ENCODE measurements at places on chromosomes 2 and 18.
A peak's percentile ranks its signal among the peaks of the same experiment; 100 is the strongest.

GRCh38 chr2:204116159-204116792 is 179.7 kb downstream of the ICOS start:
- DNase-seq: no peak

DNA sequence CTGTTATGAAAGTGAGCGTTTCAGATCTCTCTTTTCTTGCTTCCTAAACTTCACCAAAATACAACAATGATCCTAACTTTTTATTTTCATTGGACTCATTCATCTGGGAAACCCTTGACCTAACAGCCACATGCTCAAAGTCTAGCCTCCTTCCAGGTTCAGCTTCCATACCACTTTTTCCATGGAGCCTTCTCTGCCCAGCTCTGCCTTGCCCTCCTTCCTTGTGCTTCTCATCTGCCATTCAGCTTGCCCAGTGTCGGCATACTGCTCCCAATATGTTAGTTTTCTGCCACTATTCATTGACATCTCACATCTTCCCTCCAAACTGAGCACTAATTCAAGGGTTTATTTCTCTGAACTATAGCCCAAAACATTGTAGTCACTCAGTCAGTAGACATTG is 214.7 kb downstream of the RAD51AP2 start:
- DNase-seq: no peak

DNA sequence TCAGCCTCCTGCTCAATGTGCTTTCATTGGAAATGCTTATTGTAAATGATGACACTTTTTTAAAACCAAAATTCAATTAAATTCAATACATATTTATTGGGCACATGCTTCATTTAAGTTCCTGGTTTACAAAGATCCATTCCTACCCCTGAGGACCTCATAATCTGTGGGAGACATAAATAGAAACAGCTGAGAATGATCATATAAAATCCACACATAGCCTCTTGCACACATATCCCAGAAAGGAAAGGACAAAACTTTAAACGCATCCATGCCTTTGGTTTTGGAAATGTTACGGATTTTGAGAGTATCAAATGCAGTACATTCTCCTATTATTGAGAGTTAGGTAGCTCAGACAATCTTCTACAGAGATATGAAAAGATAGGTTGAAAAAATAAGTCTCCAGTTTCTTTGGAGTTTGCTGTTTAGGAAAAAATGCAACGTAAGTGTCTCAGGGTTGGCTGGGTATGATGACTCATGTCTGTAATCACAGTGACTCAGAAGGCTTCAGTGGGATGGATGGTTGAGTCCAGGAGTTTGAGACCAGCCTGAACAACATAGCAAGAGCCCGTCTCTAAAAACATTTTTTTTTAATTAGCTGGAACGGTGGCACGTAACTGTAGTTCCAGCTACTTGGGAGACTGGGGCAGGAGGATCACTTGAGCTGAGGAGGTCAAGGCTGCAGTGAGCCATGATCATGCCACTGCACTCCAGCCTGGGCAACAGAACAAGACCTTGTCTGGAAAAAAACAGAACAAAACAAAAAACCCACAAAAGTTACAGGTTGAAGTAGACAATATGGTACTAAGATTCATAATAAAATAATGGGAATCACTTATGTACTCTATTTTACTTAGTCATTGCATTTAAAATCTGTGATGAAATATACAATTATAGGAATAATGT is 3.9 kb upstream of the PRELID3A start:
- peak; percentile 70 for DNase-seq

DNA sequence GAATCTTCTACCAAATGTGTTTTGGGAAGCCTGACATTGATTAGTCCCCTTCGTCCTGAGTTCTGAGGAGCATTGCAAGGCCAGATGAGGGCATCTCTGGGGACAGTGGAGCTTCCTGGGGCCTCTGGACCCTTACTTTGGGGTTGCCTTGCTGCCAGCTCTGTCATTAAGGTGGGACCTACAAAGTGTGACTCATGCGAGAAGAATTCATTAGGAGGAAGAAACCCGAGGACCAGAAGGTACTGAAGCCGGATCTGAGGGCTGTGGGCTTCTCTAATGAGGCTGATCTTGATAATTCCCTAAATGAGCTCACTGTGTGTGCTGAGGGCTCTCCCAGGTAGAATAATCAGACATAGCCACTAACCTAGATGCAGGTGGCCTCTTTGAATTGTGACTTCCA is 695 bp upstream of the SCYGR2 start:
- DNase-seq: no peak

- no peak for DNase-seq
These were observed 5.9 kb downstream of the OBSL1 start for GRCh38 chr2:219565130-219566080.

DNA sequence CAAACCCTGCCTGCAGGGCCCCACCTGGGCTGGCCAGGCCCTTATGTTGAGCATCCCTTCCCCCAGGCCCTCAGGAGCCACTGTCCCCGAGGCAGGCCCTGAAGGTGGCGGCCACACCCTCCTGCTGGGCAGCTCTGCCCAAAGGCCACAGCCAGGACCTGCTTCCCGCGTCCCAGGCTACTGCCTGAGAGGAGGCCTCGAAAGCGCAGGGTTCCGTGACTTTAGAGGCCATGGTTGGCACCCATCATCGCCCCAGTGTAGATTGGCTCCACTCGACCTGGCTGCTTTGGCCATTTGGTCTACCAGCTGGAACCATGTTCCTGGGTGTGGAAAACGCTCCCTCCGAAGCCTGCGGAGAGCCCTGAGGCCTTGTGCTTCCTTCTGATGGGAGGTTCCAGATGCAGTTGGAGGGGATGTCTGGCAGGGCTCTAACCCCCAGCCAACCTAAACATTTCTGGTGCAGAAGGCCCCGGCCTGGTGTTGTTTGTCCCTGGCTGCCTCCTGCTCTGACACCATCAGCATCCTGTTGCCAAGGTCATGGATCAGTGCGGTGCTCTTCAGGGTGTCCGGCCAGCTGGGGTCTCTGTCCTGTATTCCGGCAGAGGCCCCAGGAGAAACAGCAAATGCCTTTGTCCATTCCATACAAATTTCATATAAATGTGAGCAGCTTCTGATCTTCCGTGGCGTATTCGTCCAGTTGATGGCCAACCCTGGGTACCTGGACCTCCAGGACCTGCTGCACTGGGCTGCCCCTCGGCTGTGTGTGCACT is 14.7 kb downstream of the CAPN10 start:
- no peak for DNase-seq

DNA sequence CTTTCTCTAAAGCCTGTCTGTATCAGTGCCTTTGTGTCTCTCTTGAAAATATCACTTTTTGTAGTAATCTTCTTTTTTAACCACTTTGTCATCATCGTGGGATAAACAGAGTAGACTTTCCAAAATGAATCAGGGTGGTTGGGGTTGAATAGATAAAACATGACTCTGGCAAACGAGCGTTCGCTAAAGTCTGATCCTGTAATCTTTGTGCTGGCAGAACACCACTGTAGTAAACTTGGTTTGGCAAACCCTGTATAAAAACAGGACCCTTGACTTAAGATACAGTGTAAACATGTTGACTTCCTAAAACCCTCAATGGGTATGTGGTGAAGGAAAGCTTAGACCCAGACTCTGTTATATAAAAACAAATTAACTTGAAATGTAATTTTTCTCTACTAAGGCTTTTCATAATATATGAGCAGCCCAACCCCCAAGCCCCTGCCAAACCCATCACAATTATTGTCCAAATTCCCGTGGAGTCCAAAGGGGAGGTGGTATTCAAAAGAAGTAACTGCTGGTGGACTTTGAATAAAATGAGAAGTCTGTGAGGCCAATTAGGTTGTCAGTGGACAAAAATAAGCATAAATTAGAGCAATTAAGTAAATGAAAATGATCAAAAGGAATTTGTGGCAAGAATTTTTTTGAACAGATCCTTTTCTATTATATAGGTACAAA is 52.2 kb downstream of the COLEC12 start:
- no peak for DNase-seq

GRCh38 chr18:1914489-1914888 is 656.8 kb downstream of the METTL4 start:
- DNase-seq: no peak

DNA sequence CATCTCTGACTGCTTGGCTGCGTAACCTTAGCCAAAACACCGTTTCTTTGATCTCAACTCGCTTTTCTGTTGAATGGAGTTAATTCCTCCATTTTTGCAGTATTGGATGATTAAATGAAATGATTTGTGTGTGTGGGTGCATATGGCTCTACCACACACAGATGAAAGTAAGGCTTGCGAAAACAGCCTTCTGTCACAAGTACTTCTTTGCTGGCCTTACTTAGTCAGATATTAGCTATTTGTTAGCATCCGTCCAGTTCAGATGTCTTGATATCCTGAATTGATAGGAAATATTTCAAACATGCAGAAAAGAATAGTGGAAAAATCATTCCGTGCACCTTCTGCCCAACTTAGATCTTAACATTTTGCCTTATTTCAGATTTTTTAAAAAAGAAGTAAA is 21.8 kb downstream of the NCOA1 start:
- no peak for DNase-seq

- no peak for DNase-seq
These were observed 325.4 kb upstream of the FIGN start for GRCh38 chr2:164061129-164061746.

GRCh38 chr2:121722479-121722878 is 14.2 kb downstream of the NIFK start:
- DNase-seq: peak; percentile 20

- DNase-seq: no peak
These were observed 91.4 kb downstream of the TRIB2 start for GRCh38 chr2:12807907-12808810.

DNA sequence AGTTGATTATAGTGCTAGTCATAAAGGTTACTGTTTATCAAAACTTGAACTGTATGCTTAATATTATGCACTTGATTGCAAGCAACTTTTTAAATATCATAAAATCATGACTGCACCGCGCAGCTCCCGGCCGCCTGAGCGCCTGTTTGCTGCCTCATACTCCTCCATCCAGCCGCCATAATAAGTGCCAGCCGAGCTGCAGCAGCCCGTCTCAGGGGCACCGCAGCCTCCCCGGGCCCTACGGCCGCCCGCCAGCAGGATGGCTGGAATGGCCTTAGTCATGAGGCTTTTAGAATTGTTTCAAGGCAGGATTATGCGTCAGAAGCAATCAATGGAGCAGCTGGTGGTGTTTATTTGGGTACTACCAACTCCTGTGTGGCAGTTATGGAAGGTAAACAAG is 337.2 kb downstream of the PAX3 start:
- DNase-seq: no peak

DNA sequence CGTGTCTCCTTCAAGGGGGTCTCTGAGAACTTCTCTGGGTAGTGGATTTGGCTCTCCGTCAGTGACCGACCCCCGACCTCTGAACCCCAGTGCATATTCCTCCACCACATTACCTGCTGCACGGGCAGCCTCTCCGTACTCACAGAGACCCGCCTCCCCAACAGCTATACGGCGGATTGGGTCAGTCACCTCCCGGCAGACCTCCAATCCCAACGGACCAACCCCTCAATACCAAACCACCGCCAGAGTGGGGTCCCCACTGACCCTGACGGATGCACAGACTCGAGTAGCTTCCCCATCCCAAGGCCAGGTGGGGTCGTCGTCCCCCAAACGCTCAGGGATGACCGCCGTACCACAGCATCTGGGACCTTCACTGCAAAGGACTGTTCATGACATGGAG is 168.2 kb downstream of the PKP4 start:
- no peak for DNase-seq

- no peak for DNase-seq
These were observed 20.3 kb upstream of the CYP1B1 start for GRCh38 chr2:38095996-38096861.

DNA sequence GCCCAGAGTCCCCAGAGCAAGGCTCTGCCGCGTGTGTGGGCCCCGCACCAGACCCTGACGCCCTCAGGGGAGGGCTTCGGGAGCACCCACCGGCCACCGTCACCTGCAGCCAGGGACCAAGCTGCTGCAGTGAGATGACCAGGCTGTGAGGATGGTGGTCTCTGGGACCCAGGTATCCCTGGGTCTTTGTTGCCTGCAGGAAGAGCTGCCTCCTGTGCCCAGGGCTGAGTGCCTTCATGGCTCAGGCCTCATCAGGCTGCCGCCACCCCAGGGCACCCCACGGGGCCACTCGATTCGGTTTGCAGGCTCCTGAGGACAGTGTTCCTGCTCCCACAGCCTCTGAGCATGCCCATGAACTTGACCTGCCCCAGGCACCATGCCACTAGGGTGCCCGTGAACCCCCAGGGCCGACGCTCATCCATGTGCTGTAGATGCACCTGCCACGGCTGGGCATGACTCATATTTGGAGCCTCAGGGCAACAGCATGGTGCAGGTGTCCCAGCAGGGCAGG is 109.8 kb downstream of the FAM210A start:
- no peak for DNase-seq

DNA sequence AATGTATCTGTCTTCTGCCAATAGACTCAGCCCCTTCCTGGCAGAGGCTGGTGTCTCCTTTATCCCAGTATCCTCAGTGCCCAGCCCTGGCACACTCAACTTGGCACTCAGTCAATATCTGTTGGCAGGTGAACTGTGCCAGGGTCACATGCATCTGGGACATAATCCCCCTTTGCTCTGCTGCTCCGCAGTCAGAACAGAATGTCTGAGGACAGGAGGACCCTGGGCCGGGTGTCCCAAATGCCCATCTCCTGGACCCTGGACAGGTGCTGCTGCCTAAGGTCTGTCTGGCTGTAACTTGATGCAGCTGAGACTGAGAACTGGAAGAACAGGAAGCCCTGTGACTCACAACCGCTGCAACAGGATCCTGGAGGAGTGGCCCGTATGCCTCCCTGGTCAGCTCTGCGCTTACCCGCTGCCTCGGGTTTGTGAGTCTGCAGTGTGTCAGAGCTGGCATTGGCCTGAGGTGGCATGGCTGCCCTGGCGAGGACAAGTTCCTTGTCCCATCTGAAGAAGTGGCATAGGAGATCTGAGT is 11.4 kb downstream of the HK2 start:
- peak; percentile 61 for DNase-seq

GRCh38 chr2:172348555-172349288 is 78.7 kb upstream of the ITGA6 start:
- no peak for DNase-seq

- no peak for DNase-seq
These were observed 79.0 kb upstream of the ZEB2 start for GRCh38 chr2:144598906-144599305.

DNA sequence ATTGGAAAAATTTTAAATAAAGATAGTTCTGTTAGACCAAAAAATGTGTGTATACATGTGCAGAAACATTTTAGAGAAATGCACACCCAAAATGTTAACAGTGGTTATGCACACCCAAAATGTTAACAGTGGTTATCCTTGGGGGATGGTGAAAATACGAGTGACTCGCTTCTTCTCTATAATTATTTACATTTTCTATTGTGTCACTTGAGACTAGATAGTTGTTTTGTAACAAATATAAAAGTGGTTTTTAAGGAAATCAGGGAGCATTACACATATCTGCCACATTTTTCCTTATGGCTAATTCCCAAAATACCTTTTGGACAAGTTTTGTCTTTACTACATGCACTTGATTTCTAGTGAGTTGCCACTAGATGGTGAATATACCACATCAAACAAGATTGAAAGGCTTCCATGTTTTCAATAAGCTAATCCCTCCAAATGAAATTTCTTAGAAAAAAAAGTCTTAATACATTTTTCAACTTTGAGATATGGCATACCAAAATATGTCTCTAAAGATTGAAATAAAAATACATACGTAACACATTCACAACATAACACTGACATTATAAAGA is 9.0 kb upstream of the HIBCH start:
- DNase-seq: no peak
